Hematopoietic multipotent progenitor cell treated with erythropoietin and hydrocortisone succinate and interleukin-3 and kit ligand, for 17 days (in vitro differentiated cells): ENCODE measurements at places on chromosomes 3 and 15.

GRCh38 chr3:78765671-78766485 is 1001.9 kb downstream of the ROBO1 start:
- no peak for DNase-seq

DNA sequence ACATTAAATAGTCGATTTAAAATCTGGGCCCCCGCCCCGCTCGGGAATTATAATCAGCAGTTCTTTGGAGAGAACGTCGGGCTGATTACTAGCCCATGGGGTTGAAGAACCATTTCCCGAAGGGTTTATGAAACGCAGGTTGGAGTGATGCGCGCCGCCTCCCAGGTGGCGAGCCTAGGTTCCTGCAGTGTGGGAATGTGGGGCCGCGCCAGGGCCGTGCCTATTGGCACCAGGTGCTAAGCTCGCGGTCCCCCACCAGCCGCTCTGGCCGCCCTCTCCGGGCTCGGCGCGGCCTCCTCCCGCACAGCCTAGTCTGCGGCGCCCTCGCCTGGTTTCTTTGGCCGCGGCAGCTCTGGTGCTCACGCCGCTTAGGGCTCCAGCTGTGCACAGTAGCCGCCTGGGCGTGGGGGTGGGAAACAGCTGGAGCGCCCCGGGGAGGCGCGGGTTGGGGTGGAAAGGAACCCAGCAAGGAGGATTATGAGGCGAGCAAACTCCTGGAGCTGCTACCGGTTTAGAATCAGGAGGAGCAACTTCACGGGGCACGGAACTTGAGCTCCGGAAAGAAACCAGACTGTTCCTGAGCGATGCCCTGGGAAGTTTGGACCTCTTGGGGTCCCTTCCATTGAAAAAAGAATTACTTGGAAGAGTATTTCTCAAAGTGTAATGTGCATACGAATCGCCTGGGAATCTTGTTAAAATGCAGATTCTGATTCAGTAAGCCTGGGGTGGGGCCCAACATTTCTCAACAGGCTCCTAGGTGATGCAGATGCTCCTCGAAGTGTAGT is 5.6 kb upstream of the MECOM start:
- no peak for DNase-seq

- no peak for DNase-seq
Observed at GRCh38 chr3:160157321-160157720, 67.9 kb upstream of the C3orf80 start.

GRCh38 chr15:99432271-99433025 is 133.3 kb upstream of the MEF2A start:
- no peak for DNase-seq

- DNase-seq = no peak
Observed at GRCh38 chr3:11672363-11672762, 28.6 kb upstream of the VGLL4 start.

DNA sequence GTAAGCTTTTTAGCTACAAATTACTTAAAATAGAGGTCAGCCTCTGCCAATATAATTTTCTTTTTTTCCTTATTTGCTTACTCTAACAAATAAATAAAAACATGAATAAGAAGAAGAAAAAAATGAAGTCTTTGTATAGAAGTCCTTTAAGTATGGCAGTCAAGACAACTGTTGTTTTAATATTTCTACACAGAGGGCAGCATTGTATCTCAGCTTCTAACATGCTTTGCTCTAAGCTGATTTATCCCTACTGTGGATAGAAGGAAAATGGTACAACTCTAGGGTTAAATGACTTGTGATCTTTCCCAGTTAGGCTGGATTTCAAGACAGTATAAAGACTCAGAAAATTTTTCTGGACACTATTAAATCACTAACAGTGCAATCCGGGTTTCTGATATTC is 104.3 kb upstream of the MEIS2 start:
- DNase-seq = no peak

- DNase-seq = no peak
Observed at GRCh38 chr3:70431911-70432310, 119.5 kb upstream of the MDFIC2 start.

GRCh38 chr3:10926256-10926810 is 66.2 kb upstream of the SLC6A1 start:
- DNase-seq = no peak

- DNase-seq = no peak
Observed at GRCh38 chr3:57060089-57060821, at the start of gene SPATA12. TSS of gene SPATA12 (plus strand) at chr3:57060664. CDS start at chr3:57073695, 13,031 bp downstream.

GRCh38 chr3:135237371-135238143 is 442.5 kb downstream of the EPHB1 start:
- no peak for DNase-seq

DNA sequence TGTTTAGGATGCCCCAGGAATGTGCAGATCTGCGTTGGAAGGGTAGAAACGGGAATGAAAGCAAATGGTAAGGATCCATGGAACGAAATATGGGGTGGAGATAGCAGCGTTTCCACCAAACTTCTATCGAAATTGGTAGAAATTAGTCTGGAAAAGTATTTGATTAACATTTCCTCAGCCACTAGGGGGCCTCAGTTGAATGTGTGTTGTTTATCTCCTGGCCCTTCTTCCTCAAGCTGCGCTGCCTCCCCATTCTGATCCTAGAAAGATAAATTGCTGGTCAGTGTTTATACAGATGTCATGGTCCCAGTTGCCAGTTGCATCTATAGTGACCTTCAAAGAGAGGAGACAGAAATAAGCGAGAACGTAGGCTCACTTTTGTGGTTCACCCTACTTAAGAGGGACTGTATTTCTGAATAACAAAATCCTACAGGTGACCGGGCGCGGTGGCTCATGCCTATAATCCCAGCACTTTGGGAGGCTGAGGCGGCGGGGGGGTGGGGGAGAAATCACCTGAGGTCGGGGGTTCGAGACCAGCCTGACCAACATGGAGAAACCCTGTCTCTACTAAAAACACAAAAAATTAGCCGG is 457.1 kb downstream of the SQOR start:
- no peak for DNase-seq

DNA sequence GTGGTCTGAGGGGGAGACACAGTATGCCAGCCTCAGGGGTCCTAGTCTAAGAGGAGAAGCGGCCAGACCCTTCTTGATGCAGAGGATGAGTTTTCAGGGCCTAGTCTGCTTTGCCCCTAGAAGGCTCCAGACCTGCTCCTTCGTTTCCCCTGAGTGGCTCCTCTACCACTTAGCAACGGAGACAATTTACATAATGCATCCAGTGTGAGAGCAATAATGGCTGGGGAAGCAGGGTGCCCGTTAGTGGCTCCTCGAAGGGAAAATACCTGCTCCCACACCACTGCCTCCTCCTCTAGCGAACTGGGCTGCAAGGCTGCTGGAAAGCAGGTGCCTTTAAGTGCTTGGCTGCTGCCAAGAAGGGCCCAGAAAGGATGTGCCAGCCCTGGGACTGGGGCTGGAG is 38.9 kb downstream of the CACNA2D2 start:
- DNase-seq = no peak

DNA sequence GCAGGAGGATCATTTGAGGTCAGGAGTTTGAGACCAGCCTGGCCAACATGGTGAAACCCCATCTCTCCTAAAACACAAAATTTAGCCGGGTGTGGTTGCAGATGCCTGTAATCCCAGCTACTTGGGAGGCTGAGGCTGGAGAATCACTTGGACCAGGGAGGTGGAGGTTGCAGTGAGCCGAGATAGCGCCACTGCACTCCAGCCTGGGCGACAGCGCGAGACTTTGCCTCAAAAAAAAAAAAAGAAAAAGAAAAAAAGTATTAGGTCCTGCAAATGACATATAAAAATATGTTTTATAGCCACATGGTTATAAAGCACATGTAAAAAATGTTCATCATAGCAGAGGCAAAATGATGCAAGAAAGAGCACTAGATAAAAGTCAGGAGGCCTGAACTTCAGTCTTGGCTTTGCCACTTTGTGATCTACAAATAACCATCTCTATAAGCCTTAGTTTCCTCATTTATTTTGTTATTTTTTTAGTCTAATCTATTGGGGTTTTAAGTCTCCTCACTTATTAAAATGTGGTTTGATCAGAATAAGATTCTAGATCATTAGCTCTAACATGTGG is 4.9 kb downstream of the SLC12A6 start:
- DNase-seq = no peak

GRCh38 chr3:197080344-197080743 is 50.7 kb upstream of the MELTF start:
- no peak for DNase-seq

- no peak for DNase-seq
Observed at GRCh38 chr15:95051861-95052260, 820.5 kb downstream of the MCTP2 start.

- DNase-seq = no peak
Observed at GRCh38 chr3:167466966-167467365, 6.9 kb downstream of the SERPINI2 start.

DNA sequence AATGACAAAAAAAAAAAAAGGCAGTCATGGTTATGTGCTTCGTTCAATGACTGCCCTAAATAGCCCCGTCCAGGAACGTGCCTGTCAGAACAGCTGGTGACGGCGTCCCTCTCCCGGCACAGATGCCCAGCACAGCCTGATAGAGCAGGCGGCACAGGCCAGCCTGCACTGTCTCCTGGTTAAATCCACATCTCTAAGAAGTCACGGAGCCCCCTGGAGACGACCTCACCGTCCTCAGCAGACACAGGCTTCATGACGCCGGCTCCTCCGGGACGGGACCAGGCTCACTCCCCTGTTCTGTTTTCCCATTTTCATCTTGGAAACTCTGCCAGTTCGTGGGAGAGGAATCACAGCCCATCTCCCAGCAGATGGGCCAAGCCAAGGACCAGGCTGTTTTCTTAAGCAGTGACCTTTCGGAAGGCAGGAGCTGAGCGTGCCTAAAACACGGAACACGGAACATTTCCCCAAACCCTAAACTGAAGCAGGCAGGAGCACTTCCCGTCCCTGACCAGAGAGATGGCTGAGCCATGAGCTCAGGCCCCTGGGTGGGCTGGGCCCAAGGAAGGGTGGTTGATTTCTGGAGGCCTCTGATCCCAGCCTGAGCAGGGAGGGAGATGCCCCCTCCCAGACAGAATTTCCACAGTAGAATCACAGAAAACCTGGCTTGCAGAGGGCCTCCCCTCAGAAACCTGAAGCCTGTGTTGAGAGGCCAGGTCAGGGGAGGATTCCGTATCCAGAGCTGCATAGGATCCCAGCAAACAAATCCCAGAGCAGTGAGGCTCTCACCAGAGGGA is 35.9 kb downstream of the ADCY5 start:
- no peak for DNase-seq

GRCh38 chr15:74235962-74236361 is at the start of gene CCDC33:
TSS of gene CCDC33 (plus strand) at chr15:74236326. CDS start at chr15:74236720, 394 bp downstream.
- no peak for DNase-seq

DNA sequence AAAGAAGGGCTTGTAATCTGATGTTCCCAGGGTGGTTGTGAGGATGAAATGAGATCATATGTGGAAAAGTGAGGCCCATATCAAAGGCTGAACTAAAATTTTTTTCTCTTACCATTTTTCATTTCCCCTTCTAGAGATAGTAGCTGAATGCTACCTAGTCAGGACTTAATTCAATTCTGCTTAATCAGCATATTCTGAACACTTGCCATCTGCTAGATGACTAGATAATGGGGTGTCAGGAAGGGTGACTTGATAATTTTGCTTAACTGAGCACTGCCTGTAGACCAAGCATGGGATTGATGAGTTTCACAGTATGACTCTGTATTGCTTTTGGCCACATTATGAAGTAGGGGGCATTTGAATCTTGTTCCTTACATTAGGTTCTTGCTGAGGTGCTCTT is 136.2 kb downstream of the CHST2 start:
- DNase-seq = peak; percentile 37

GRCh38 chr15:58021332-58022230 is 43.9 kb downstream of the ALDH1A2 start:
- no peak for DNase-seq

DNA sequence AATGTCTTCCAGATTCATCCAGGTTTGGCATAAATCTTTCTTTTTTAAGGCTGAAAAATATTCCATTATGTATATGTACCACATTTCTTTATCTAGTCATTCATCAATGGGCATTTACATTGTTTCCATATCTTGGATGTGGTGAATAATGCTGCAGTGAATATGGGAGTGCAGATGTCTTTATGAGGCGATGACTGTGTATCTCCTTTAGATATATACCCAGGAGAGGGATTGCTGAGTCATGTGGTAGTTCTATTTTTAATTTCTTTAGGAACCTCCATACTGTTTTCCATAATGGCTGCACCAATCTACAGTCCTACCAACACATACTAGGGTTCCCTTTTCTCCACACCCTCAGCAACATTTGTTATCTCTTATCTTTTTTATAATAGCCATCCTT is 96.3 kb downstream of the LRRC28 start:
- no peak for DNase-seq

DNA sequence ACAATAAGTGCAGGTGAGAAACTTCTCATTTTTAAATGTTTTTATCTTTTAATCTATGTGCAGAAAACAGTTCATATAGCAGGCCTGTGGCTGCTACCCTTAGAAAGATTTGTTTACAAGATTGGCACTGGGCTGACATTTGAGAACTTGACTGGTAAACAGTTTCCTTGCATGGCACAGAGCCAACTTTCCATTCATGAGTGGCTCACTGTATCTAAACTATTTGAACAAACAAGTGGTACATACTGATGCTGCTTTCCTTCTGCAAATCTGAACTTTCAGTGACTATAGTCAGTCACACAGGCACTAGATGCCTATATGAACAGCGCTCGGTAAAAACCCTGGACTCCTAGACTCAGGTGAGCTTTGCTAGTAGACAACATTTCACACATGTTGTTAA is 6.3 kb upstream of the GTPBP8 start:
- peak; percentile 72 for DNase-seq

DNA sequence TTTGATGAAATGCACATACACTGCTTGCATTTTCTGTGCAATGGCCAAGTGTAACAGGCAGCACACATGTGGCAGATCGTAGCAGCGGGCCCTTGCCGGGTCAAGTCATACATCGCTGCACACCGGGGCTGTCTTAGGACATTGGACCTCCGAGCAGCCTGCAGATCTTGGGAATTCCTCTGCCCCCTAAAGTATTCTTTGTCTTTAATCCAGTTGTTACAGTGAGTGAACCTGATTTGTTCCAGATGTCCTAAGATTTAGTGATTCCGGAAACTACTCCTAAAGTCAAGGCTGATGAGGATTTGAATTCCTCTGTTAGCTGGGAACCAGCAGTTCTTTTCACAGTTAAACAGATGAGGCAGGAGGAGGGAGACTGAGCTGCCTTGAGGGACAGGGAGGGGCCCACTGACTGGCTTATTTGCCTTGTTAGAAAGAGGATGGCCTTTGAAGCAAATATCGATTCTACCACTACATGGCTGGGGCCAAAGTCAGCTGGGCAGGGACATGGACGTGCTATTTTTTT is 190.7 kb upstream of the CTDSPL start:
- DNase-seq = no peak

DNA sequence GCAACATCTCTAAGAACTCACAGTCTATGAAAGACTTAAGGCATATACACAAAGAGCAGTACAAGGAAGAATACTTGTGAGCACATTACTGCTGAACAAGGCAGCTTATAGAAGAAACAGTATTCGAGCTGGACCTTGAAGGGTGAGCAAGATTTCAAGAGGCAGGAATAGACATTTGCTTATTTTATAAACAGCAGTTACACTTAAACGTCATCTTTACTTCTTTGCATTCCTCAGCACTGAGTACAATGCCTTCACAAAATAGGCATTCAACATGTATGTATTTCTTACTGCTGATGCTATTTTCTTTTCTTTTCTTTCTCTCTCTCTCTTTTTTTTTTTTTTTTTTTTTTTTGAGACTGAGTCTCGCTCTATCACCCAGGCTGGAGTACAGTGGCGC is 205.8 kb downstream of the ZIC4 start:
- DNase-seq = no peak

- DNase-seq = no peak
Observed at GRCh38 chr3:107206945-107207344, 170.3 kb upstream of the CCDC54 start.
